ENCODE measurements at places on chromosomes 3 and 15.

- H3K4me3 ChIP-seq = no peak overlapping the region
- H3K4me1 ChIP-seq = peaks cover 8% of the 10 kb centered on the region
- H3K27me3 ChIP-seq = no peaks in the 10 kb centered on the region
- H3K36me3 ChIP-seq = no peaks in the 10 kb centered on the region
Measured at GRCh38 chr3:47961815-47962606, 54.2 kb downstream of the MAP4 start.

GRCh38 chr15:32972686-32973085, 221.8 kb downstream of the FMN1 start:
- H3K4me3 ChIP-seq = no peak overlapping the region
- H3K27ac ChIP-seq = no peak overlapping the region

GRCh38 chr3:67296039-67296892, 298.2 kb downstream of the KBTBD8 start:
- no peaks in the 10 kb centered on the region for H3K36me3 ChIP-seq
- H3K27ac ChIP-seq = no peak overlapping the region
- no peaks in the 10 kb centered on the region for H3K4me1 ChIP-seq
- DNase-seq = no peak
- no peaks in the 10 kb centered on the region for H3K27me3 ChIP-seq

GRCh38 chr3:12918231-12918630, 76.9 kb upstream of the RPL32 start:
- H3K4me1 ChIP-seq = no peaks in the 10 kb centered on the region
- no peaks in the 10 kb centered on the region for H3K27me3 ChIP-seq
- peaks cover 63% of the 10 kb centered on the region for H3K36me3 ChIP-seq
- DNase-seq = no peak
- H3K4me3 ChIP-seq = no peak overlapping the region

GRCh38 chr15:71674354-71674753, 136.0 kb upstream of the NR2E3 start:
- H3K4me3 ChIP-seq = no peak overlapping the region
- H3K27me3 ChIP-seq = no peaks in the 10 kb centered on the region
- no peak overlapping the region for H3K27ac ChIP-seq
- no peaks in the 10 kb centered on the region for H3K36me3 ChIP-seq
- DNase-seq = no peak

DNA sequence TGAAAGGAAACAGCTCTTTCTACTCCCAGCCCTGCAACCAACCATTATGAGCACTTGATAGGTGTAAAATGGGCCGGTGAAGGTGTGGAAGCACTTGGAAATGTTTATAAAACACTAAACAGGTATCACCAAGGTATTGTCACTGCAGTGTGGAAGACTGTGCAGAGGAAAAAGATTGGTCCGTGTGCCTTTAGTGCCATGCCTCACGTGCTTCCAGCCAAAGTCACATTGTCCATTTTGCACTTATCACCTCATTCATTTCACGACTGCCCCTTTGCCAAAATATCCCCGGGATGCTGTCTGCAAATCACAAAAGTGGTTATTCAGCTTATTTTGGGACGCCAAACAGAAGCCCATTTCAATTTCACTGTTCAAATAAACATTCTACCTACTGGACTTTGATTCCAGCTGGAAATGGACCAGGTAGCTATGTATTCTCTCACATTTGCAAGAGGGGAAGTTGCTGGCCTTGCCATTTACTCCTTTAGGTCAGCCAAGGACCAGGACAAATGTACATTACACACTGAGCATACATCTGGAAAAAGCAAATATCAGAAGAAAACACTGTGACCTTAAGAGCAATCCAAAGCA, 58.4 kb downstream of the ARRDC4 start:
- H3K4me1 ChIP-seq = no peaks in the 10 kb centered on the region
- DNase-seq = no peak
- H3K36me3 ChIP-seq = no peaks in the 10 kb centered on the region
- H3K27me3 ChIP-seq = no peaks in the 10 kb centered on the region

DNA sequence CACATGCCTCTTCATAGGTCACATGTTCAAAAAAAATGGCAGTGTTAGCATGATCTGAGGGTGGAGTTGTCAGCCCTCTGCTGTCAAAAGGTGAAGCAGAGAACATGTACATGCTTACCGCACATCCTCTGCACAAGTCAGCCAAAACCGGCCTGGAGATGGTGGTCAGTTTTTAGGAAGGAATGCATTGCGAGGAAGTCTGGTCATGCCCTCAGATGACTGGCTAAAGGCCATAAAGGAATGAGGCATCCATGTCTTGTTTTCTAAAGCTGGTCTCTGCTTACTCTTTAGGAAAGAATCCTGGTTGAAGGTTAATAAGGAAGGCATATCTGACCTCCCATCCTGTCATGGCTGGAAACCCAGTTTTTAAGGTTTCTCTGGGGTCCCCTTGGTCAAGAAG, 292.0 kb upstream of the CCDC54 start:
- DNase-seq = no peak
- H3K27me3 ChIP-seq = no peaks in the 10 kb centered on the region
- H3K27ac ChIP-seq = no peak overlapping the region
- H3K4me3 ChIP-seq = no peak overlapping the region
- no peaks in the 10 kb centered on the region for H3K4me1 ChIP-seq

- H3K36me3 ChIP-seq = no peaks in the 10 kb centered on the region
- DNase-seq = no peak
- no peak overlapping the region for H3K27ac ChIP-seq
Measured at GRCh38 chr3:106305882-106306435, 437.1 kb upstream of the CBLB start.

GRCh38 chr3:195425849-195426248, 17.0 kb downstream of the ACAP2 start:
- H3K36me3 ChIP-seq = no peaks in the 10 kb centered on the region
- H3K4me1 ChIP-seq = no peaks in the 10 kb centered on the region
- DNase-seq = no peak
- no peaks in the 10 kb centered on the region for H3K27me3 ChIP-seq
- no peak overlapping the region for H3K4me3 ChIP-seq
- no peak overlapping the region for H3K27ac ChIP-seq

DNA sequence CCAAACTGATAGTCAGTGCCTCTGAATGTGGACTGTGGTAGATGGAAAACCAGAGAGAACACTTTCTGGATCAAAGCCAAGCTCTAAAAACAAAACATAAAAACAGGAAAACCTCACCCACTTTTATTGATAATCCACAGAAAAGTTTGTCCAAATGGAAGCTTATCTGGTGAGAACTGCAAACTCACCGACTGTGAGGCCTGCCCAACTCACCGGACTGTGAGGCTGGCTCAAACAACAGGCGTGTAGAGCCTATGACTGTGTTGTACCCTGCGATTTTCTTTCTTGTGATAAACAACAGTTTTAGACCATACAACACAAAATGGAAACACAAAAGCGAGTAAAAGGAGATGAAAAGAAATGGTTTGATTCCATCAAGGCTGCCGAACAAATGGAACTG, 7.2 kb downstream of the PRR23C start:
- no peak for DNase-seq
- H3K4me3 ChIP-seq = no peak overlapping the region
- no peaks in the 10 kb centered on the region for H3K4me1 ChIP-seq
- no peak overlapping the region for H3K27ac ChIP-seq
- H3K36me3 ChIP-seq = no peaks in the 10 kb centered on the region

DNA sequence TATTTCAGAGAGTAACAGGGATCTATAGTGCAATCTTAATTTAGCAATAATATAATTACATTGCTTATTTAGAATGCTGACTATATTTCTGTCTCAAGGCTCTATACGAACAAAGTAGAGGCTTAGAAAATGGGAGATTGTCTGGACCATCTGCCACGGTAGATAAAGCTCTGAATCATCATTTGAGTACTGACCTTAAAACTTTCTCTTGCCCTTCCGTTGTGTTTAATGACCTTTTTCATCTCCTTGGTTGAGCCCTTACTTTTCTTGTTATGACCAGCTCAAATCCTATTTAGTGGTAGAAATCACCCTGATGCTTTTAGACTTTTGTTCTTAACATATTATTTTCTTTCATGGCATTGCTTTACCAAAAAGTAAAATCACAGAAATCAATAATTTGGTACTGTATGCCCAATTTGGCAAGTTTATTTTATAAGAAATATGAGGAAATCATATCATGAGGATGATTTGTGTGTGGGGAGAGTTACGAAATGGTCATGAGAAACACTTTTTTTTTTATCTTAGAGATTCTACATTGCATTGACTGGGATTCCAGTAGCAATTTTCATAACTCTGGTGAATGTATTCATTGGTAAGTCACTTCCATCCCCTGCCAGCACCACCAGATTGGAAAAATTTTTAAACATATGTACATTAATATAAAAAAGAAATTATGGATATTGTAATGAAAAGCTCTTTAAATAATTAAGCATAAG, 11.0 kb downstream of the NDUFB5 start:
- H3K27me3 ChIP-seq = no peaks in the 10 kb centered on the region
- peaks cover 26% of the 10 kb centered on the region for H3K36me3 ChIP-seq
- H3K27ac ChIP-seq = no peak overlapping the region
- no peaks in the 10 kb centered on the region for H3K4me1 ChIP-seq
- no peak overlapping the region for H3K4me3 ChIP-seq
- DNase-seq = no peak

- no peaks in the 10 kb centered on the region for H3K4me1 ChIP-seq
- no peak overlapping the region for H3K27ac ChIP-seq
- H3K36me3 ChIP-seq = peaks cover 76% of the 10 kb centered on the region
- DNase-seq = no peak
Measured at GRCh38 chr15:90078965-90079364, 23.3 kb downstream of the IDH2 start.

GRCh38 chr3:113218681-113219045, 7.3 kb downstream of the BOC start:
- H3K4me1 ChIP-seq = peaks cover 14% of the 10 kb centered on the region
- no peak for DNase-seq
- no peaks in the 10 kb centered on the region for H3K27me3 ChIP-seq
- no peaks in the 10 kb centered on the region for H3K36me3 ChIP-seq
- no peak overlapping the region for H3K4me3 ChIP-seq
- no peak overlapping the region for H3K27ac ChIP-seq

DNA sequence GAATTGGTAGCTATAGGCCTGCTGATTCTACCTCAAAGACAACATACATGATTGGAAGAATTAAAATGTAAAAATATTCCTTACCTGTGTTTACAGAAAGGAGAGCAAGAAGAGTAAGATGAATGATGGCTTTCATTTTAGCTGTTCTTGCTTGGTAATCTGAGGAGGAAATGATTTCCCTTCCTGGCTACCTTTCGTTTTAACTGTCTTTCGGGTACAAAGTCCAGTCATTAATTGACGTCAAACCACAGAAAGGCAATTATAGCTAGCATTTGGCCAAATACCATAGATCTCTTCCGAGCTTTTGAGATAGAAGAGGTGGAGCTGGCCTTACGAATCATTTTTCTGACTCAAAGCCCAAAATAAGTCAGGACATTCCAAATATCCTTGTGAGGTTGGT, at the start of gene MUC13:
MUC13 (minus strand) TSS at position 175 of the 400 bp plus-strand sequence; CDS start at position 136, 39 bp downstream.
- DNase-seq = no peak
- no peaks in the 10 kb centered on the region for H3K4me1 ChIP-seq
- peaks cover 3% of the 10 kb centered on the region for H3K27me3 ChIP-seq
- no peak within 1 kb of the TSS for H3K4me3 ChIP-seq
- H3K36me3 ChIP-seq = no peaks in the 10 kb centered on the region
- H3K27ac ChIP-seq = no peak within 1 kb of the TSS

GRCh38 chr3:146326875-146327543, 76.1 kb upstream of the PLSCR4 start:
- H3K27me3 ChIP-seq = no peaks in the 10 kb centered on the region
- H3K27ac ChIP-seq = no peak overlapping the region
- no peaks in the 10 kb centered on the region for H3K36me3 ChIP-seq
- H3K4me1 ChIP-seq = no peaks in the 10 kb centered on the region

- no peak overlapping the region for H3K27ac ChIP-seq
- no peak overlapping the region for H3K4me3 ChIP-seq
- H3K27me3 ChIP-seq = no peaks in the 10 kb centered on the region
- H3K36me3 ChIP-seq = no peaks in the 10 kb centered on the region
Measured at GRCh38 chr3:98359993-98360675, 6.5 kb downstream of the OR5K4 start.

DNA sequence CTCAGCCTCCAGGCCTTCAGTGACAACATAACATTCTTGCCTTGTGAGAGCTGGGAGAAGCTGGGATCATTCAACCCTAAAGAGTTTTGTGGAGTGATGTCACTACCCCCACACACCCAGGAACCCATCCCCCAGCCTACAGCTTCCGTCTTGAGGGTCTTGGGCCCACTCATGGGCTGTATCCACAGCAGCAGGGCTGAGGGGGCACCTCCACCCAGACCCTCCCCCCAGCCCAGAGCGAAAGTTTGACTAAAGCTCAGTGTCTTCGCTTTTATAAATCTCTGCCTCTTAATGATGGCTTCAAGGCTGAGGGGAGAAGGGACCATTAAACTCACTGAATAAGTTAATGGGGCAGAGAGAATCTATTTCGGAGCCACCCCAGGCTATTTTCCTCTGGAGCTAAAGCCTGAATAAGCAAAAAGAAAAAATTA, 23.8 kb downstream of the NTRK3 start:
- H3K4me1 ChIP-seq = no peaks in the 10 kb centered on the region
- no peak overlapping the region for H3K4me3 ChIP-seq
- H3K36me3 ChIP-seq = no peaks in the 10 kb centered on the region
- DNase-seq = no peak

- no peak overlapping the region for H3K27ac ChIP-seq
- H3K27me3 ChIP-seq = no peaks in the 10 kb centered on the region
- H3K4me1 ChIP-seq = no peaks in the 10 kb centered on the region
- H3K4me3 ChIP-seq = no peak overlapping the region
Measured at GRCh38 chr15:40002295-40002694, 36.7 kb downstream of the SRP14 start.

- no peak overlapping the region for H3K4me3 ChIP-seq
- no peak overlapping the region for H3K27ac ChIP-seq
- no peak for DNase-seq
- H3K36me3 ChIP-seq = no peaks in the 10 kb centered on the region
Measured at GRCh38 chr15:29024662-29025061, 138.9 kb downstream of the APBA2 start.

- no peak overlapping the region for H3K27ac ChIP-seq
- no peaks in the 10 kb centered on the region for H3K4me1 ChIP-seq
- no peak overlapping the region for H3K4me3 ChIP-seq
- H3K27me3 ChIP-seq = no peaks in the 10 kb centered on the region
- no peaks in the 10 kb centered on the region for H3K36me3 ChIP-seq
- DNase-seq = no peak
Measured at GRCh38 chr3:66991459-66991858, 6.6 kb upstream of the KBTBD8 start.

DNA sequence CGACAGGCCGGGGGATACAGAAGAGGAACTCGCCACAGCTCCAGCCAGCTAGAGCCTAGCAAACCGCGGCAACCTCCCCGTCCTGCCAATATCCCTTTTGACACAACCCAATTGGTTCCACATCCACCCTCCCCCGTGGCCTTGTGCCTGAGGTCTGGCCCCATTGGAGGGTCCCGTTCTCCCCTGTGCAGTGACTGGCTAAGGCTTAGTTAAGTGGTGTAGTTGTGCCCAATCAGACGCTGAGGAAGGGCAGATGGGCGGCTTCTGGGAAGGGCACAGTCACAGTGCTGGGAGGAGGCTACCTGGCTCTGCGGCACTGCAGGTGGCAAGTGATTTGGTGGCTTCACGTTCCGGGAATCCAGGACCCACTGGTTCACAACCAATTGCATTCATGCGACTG, 78.6 kb downstream of the SNRK start:
- DNase-seq = no peak
- no peaks in the 10 kb centered on the region for H3K36me3 ChIP-seq
- no peak overlapping the region for H3K4me3 ChIP-seq
- no peak overlapping the region for H3K27ac ChIP-seq
- no peaks in the 10 kb centered on the region for H3K4me1 ChIP-seq

Measured in DND-41 (cell line).